ENCODE measurements at places on chromosomes 13 and 19. TPM values are rescaled to one million over a fixed set of nuclear protein-coding genes. Genes with fewer than 3 reads are reported as not detected.

NKG7 gene
- total RNA-seq = 2.6 TPM

ZNF345 gene
- total RNA-seq = 19.5 TPM

MBD3L2 gene
- total RNA-seq = not detected

CHERP gene
- total RNA-seq = 98.9 TPM

PLIN4 gene
- 0.07 TPM for total RNA-seq

C19orf44 gene
- total RNA-seq = 8.4 TPM

ZSCAN4 gene
- not detected for total RNA-seq

FSTL3 gene
- total RNA-seq = 5.8 TPM

GRCh38 chr19:1767464-1767933, 14.2 kb downstream of the ONECUT3 start:
- peak; percentile 76 for DNase-seq

DNA sequence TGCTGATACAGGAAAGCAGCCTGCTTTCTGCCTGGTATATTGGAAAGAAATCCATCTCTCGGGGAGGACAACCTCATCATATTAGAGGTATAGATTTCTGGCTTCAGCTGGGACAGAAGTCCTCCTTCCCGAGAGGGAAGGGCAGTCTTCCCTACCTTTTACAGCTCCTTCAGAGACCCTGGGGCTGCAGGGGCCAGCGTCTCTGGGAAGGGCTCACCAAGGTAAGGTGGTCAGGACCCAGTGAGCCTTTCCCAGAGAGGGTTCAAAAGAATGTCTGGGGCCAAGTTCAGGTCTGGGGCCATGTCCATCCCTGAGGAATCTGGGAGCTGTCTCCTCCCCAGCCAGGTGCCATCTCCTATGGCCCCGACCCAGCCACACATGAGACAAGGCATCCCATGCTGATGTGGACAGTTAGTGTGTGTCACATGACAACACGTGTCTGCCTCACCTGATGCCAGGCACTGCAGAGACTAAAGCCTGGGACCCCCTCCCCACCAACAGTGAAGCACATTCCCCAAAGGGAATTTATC, 136.4 kb downstream of the URI1 start:
- DNase-seq = no peak

DNA sequence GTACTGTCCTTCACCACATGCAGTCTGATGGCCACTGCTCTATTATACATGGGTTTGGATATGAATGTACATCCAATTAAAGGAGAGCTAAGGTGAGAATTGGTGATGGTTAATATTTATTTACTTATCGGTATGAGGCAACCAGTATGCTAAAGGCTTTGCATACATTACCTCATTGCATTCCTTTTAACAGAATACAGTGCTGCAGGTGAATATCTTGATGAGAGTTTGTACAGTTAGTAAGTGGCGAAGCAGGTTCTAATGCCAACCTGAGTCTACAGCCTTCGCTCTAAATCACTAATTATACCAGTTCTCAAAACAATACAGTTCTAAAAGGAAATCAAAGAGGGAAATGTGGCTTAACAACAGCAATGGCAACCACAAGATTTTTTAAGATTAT, 284.1 kb downstream of the ITGBL1 start:
- DNase-seq = no peak

DNA sequence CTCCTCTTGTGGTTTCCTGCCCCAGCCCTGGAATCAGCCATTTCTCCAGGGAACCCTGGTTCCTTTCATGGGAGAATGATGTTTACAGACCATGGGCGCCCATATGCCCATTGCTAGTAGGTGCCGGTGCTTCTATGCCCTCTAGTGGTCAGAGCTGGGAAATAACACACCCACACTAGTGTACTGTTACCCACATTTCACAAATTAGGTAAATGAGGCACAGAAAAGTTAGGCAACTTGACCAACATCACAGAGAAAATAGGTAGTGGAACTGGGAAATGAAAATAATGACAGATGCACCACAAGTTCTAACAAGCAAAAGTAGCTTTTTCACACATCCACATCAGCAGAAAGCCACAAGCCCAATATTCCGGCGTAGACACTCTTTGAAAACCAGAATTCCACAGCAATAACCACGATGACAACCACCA, 1.3 kb upstream of the CEACAM3 start:
- DNase-seq = peak; percentile 74

DNA sequence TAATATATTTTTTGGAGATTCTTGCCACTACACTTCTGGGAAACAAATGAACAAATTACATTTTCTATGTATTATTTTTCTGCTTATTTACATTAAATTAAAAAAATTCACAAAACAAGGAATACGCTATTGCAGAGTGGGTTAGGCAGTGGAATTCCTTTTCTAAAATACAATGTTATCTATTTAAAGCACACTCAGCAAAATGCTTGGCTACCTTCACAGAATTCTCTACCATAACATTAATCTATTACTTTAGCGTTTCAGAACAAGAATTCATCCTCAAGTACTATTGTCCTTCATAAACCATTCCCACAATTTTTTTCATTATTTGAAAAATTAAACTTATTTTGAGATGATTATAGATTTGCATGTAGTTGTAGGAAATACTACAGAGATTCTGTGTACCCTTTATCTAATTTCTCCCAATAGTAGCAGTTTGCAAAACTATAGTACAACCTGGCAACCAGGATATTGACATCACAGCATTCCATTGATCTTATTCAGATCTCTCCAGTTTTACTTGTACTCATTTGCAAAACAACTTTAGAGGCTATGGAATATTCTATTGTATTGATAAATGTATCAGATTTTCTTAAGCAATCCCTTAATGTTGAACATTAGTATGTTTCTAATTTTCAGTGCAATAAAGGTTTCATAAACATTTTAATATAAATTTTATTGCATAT, 120.9 kb downstream of the DLEU7 start:
- no peak for DNase-seq

DNA sequence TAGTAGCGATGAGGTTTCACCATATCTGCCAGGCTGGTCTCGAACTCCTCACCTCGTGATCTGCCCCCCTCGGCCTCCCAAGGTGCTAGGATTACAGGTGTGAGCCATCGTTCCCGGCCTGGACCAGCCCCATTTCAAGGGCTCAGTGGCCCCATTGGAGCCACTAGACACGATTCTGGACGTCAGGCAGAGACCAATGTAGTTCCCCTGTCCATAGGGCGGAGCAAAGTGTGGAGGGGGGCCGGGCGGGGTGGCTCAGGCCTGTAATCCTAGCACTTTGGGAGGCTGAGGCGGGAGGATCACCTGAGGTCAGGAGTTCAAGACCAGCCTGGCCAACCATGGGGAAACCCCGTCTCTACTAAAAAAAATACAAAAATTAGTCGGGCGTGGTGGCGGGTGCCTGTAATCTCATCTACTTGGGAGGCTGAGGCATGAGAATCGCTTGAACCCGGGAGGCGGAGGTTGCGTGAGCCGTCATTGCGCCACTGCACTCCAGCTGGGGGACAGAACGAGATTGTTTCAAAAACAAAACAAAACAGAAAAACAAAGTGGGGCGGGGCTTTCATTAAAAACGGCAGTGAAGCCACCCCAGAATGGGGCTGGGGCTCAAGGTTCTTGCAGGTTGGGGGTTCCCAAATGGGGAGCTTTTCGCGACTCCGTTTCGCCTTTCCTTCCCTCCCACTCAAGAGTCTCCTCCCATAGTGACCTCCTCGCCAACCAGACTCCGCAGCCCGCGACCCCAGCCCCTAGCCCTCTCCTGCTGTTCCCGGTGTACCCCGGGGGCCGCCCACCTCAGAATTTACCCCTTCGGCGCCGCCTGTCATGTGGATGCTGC, 758 bp upstream of the TECR start:
- DNase-seq = no peak

DNA sequence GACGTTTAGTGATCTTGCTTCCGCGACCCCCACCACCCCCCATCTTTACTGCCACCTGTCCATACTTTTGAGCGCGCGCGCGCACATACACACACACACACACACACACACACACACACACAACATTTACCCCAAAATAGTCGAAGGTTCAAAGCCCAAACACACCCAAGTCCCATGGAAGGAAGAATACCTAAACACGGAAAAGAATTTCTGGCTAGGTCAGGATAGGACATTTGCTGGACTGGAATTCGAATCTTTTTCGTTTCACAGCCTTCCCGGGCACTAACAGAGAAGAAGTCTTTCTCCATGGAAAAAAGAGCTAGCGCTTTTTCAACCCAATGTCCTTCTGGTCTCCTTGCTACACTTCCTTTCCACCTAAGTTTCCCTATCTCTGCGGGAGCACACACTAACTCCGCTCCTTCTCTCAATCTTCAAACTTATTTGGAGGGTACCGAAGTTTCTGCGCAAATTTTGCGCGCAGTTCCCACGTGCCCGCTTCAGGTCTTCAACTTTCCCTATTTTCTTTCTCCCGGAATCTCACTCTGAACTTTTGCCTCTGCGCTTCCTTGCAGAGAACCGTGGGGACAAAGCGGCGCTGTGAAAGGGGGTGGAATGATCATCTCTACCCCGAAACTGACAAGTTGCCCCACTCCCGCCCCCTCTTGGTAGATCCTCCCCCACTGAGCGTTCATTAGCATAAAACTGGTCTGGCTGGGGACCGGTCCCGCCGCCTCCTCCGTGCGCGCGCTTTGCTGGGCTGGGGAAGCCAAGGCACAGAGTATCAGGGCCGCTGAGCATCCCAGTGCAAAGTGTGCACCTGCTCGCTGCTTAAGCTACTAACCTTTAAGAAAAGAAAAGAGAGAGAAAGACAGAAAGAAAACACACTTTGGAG, 2.7 kb downstream of the DACH1 start:
- peak; percentile 4 for DNase-seq

GRCh38 chr13:50783066-50783465, 60.4 kb downstream of the DLEU7 start:
- no peak for DNase-seq

GRCh38 chr19:44689290-44690130, 9.4 kb upstream of the CEACAM16 start:
- DNase-seq = peak; percentile 82

- peak; percentile 62 for DNase-seq
Measured at GRCh38 chr19:53868091-53868891, 608 bp downstream of the MYADM start.

DNA sequence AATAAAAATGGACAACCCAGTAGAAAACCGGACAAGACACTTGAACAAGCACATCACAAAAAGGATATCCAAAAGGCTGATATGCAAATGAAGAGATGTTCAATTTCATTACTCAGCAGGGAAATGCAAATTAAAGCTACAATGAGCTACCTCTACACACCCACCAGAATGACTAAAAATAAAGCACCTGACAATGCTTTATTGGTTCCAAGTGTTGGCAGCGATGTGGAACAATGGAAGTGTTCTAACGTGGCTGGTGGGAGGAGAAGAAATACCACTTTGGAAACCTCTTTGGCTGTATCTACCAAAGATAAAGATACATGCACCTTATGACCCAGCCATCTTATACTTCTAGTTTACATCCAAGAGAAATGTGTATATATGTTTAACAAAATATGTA, 3.7 kb upstream of the ACP7 start:
- no peak for DNase-seq

- no peak for DNase-seq
Measured at GRCh38 chr19:12778905-12779161, 3.5 kb upstream of the HOOK2 start.

- no peak for DNase-seq
Measured at GRCh38 chr13:60148918-60149317, 14.8 kb downstream of the DIAPH3 start.

DNA sequence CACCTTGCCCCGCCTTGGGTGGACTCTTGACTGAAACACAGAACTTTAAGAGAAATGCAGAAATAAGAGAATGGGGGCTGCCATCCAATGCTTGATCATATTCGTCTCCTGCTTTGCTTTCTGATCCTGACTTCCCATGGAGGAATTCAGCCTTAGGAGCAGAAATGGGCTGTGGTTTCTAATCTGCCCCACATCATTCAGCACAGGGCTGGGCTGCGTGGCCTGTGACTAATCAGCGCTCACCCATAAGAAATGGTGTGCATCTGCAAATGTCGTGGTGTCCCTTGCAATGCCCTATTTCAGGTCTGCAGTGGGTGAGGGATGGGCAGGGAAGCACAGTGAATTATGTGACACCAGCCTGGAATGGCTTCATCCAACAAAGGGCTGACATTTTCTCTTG, 60.7 kb upstream of the URI1 start:
- no peak for DNase-seq

- DNase-seq = no peak
Measured at GRCh38 chr13:33454844-33455705, 169.5 kb upstream of the STARD13 start.

DNA sequence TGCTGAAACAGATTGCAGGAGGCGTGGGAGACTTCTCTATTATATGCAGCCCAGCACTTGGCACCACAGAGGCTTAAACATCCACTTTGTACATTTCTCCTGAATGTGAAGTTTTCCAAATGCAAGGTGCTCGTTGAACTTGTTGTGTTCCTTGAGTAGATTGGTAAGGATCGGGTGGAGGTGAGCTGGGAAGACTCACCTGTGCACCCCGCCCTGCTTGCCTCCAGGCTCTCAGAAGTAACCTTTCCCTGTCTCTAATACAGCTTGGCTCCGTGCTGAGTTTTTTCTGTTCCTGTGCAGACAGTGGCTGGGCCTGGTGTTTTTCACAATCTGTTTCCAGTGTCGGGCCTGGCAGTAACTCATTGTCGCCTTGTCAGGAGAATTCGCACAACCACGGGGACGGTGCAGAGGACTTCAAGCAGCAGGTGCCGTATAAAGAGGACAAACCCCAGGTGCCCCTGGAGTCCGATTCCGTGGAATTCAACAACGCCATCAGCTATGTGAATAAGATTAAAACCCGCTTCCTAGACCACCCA, 12.3 kb downstream of the SIN3B start:
- no peak for DNase-seq

DNA sequence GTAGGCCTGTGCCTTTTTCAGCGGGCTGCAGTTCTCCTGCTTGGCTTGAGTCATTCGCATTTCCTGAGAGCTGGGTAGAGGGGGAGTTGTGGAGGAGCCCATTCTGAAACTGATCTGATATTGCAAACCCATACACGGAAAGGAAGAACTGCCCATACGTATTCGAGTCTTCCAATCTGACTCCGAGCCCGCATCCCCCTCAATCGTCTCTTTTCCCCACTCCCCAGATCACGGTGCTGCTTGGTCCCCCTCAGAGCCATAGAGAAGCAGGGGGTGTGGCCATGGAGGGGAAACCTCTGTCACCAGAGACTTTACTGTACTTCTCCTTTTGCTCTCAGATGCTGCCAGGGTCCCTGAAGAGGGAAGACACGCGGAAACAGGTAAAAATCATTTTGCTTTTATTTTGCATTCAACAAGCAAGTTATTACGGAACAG, at the start of gene CD22:
Gene CD22, plus strand, starts transcription at position 337 of the 435 bp plus-strand sequence. CDS start 2,854 bp downstream, outside the sequence.
- peak; percentile 90 for DNase-seq

GRCh38 chr19:46660551-46661019, 397 bp downstream of the DACT3 start:
- no peak for DNase-seq

- no peak for DNase-seq
Measured at GRCh38 chr13:103044056-103044455, 22.2 kb downstream of the SLC10A2 start.

GRCh38 chr19:5718579-5719273, 1.2 kb downstream of the LONP1 start:
- peak; percentile 40 for DNase-seq

- DNase-seq = no peak
Measured at GRCh38 chr13:23467048-23467931, 33.8 kb upstream of the SACS start.

GRCh38 chr13:113939944-113940297, 34.0 kb downstream of the C13orf46 start:
- no peak for DNase-seq

GRCh38 chr13:65159803-65160202, 2070.3 kb downstream of the PCDH9 start:
- DNase-seq = no peak
